Skin of body (tissue), 3 donors: ENCODE measurements at places on chromosomes 12 and 14. TPM values are rescaled to one million over a fixed set of nuclear protein-coding genes. Genes with fewer than 3 reads are reported as not detected.

Gene ARG2
- total RNA-seq = 2.9 TPM

Gene GPR65
- total RNA-seq = 1.6 TPM

Gene HCAR2
- 11.8 TPM for total RNA-seq

Gene LRP1-AS
- not detected for total RNA-seq

Gene C14orf132
- total RNA-seq = 8.7 TPM

Gene TOMM20L
- total RNA-seq = not detected

DNA sequence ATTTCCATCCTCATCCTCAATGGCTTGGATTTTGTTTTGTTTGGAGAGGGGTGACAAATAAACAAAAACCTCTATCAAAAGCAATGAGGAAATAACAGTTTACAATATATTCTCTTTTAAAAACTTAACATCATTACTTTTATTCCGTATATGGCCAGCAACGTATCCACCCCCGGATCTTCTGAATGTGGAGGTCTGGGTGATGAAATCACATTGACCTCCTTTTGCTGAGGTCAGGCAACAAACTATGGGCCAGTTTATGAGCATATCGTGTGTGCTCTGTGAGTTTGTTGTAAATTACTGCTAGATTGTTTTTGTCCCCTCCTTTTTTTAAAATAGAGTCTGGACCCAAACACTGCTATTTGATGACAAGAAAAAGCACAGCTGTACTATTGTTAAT, 178.1 kb downstream of the BCAT1 start:
- DNase-seq = no peak

DNA sequence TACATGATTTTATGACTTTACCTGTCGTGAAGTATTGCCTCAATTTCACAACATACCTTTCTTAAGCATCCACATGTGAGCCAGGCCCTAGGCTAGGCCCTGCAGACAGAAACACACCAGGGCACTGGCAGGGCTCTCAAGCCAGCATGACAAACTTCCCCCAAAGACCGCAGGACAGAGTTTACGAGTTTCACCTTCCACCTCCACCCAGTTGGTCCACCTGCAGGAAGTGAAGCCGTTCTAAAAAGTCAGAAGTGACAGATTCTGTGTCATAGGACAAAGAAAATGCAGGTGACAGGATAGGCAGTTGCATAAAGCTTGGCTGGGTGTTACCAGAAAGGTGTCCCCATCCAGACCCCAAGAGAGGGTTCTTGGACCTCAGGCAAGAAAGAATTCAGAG, 382.3 kb downstream of the PCNX1 start:
- no peak for DNase-seq

DNA sequence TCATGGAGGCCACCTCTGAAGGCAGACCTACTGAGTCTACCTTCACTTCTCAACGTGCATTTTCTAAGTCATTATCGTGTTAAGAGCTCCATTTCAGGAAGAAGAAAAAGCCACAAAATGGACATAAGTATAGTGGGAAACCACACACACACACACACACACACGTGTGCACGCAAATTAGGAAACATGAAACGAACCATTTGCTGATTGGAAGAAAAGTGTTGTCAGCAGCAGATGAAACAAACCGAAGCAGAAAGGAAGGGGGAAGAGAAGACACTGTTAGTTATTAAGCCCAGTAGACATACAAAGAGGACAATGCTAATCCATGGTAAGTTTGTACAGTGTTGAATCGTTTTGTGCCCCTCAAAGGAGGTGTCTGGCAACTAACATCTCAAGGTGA, 9.9 kb upstream of the VPS33A start:
- DNase-seq = no peak

- DNase-seq = peak; percentile 60
These were observed 94.5 kb downstream of the CALM1 start for GRCh38 chr14:90491221-90491885.

DNA sequence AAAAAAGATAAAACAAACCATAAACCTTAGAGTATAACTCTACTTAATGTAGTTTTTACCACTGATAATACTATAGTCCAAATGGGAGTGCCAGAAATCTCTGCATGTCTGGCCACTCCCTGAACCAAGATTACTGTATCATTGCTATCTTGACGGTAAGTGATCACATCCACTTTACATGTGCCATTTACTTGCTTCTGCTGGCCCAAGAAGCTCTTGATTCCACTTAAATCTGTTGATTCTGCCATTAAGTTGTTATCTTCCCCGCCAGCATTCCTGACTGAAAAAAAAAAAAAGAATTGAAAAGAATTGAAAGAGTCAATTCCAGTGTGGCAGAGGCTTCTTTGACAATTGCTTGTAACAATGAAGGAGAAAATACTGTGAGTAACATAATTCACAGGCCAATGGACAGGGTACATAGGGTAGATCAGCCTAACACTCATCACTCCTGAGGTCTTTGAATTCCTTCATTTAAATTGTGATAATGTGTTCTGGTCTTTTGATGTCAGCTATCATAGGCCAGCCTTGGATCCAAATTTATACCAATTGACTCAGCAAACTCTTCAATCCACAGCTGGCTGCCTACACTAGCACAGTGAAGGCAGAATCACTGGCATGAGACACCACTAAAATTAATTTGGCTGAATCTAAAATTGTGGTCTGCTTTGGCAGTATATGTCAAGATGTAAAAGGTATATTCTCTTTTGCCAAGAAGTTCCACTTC, 665.2 kb upstream of the FLRT2 start:
- no peak for DNase-seq

GRCh38 chr14:61290701-61291100, 9.6 kb upstream of the TMEM30B start:
- DNase-seq = no peak

- DNase-seq = peak; percentile 68
These were observed 2.3 kb downstream of the HMGA2 start for GRCh38 chr12:65826353-65827171.

DNA sequence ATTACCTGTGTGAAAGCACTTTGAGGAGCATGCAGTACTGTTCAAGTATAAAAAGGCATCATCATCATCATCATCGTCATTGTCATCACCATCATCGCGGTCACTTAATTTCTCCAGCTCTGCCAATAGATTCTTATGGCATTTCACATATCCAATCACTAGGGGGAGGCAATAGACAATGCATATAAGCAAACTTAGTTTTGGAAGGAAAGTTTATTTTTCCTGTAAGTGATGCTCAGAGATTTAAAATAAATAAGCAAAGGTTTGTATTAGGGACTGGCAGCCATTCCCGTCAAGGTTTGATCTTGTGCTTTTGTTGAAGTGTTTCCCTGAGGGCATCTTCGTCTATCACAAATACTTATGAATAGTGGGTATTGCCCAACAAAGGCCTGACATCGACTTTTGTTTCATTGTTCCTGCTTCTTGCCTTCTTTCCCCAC, 127.4 kb downstream of the KTN1 start:
- peak; percentile 79 for DNase-seq

DNA sequence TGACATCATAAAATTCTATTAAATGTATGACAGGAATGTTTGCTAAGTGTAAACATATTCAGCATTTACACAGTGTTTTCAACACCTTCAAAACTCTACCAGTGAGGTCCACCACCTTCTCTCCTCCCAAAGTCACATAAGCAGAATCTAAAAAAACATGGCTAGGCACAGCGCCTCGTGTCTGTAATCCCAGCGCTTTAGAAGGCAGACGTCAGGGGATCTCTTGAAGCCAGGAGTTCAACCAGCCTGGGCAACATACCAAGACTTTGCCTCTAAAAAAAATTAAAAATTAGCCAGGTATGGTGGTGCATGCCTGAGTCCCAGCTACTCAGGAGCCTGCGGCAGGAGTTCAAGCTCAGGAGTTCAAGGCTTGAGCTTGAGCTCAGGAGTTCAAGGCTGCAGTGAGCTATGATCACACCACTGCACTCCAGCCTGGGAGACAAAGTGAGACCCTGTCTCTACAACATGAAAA, 30.0 kb downstream of the NUMB start:
- no peak for DNase-seq

- no peak for DNase-seq
These were observed 12.0 kb downstream of the C12orf75 start for GRCh38 chr12:105342464-105342863.

DNA sequence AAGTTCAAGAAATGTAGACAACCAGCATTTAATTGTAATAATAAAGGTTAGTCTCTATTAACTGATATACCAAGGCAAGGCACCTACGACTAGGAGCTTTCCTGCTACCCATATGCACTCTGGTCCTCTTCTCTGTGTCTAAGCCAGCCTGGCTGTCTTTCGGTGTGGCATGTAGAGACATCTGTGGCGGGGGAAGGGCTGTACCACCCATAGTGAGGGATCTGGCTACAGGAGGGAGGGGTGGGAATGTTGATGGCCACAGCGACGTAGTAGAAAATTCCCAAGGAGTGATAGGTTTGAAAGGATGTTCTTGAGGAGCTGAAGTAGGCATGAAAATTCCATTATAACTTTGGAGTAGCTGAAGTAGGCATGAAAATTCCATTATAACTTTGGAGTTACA, 344.2 kb downstream of the ATP23 start:
- DNase-seq = no peak

DNA sequence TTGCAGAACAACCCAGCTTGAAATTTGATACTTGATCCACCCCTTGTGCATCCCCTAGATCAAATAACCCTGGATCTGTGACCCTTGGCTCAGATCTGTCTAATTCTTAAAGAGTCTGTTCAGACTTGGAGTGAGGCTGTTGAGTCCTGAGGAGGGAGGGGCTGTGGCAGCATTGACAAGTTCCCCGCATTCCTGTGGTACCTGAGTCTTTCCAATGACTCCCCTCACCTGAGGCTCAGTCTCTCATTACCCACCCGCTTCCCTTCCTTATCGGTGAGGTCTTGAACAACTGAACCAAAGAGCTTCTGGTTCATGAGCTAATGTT, 16.1 kb upstream of the HDAC7 start:
- DNase-seq = no peak

GRCh38 chr12:62977418-62977817, 42.5 kb upstream of the PPM1H start:
- peak; percentile 3 for DNase-seq

DNA sequence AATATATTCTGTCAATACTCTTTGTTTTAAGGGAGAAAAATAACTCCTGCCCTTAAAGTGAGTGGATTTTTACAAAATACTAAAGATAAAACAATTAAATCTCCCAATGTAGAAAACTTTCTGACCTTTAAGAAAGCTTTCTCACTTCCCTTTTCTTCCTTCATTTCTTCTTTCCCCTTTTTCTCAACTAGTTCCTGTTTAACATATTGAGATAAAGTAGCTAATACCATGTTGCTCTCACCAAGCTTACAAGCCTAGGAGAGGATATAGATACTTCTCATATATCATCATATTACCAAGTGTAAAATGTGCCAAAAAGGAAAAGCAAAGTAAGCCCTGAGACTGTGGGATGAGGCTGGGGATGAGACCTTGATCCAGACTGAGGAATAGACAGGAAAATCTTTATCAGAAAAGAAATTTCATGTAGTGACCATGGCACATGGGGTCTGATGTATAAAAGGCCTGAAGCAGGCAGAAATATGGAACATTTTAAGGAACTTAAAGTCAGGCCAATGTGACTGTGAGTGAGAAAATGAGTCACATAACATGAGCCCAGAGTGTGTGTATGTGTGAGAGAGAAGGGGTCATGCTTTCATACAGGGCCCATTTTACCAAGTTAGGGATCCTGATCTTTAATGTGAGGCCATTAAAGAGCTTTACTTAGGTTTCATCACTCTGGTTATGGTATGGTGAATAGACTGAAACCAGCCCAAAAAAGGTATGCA, 1.6 kb upstream of the RPL10L start:
- DNase-seq = no peak

DNA sequence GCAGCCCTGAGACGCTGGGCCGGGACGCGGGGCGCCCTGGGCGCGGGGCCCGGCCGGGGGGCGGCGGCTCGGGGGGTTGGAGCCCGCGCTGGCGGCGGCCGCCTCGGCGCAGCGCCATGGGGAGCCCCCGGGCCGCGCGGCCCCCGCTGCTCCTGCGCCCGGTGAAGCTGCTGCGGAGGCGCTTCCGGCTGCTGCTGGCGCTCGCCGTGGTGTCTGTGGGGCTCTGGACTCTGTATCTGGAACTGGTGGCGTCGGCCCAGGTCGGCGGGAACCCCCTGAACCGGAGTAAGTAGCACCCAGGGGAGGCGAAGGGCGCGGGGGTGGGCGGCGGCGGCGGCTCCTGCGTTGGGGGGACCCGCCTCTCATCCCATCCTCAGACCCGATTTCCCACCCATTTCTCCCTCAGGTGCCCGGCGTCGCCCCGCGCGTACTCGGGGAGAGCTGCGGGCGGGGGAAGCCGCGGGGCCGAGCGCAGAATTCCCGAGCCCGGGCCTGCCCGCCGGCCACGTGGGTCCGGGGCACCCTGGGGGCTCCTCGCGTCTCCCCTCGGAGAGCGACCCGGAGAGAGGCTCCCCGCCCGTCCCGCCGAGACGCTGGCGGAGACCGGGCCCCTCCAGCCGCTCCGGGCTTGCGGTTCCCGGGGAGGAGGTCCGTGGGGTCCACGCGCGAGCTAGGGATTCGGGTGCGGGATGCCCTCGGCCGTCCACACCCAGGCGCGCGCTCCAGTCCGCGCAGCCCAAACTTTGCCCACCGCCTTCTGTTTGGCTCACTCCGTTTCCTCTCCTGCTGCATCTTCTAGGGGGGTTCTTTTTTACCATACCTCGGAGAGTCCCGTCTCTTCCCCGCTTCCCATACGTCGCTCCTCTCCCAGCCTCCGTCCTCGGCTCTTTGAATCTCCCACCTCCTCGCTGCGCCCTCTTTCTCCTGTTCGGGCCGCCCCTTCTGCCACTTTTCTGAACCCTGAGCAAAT, 807 bp downstream of the B4GALNT3 start:
- no peak for DNase-seq

- DNase-seq = no peak
These were observed 53.7 kb downstream of the RNF34 start for GRCh38 chr12:121453629-121454028.

GRCh38 chr14:23640524-23641141, 4.5 kb downstream of the DHRS2 start:
- peak; percentile 81 for DNase-seq

DNA sequence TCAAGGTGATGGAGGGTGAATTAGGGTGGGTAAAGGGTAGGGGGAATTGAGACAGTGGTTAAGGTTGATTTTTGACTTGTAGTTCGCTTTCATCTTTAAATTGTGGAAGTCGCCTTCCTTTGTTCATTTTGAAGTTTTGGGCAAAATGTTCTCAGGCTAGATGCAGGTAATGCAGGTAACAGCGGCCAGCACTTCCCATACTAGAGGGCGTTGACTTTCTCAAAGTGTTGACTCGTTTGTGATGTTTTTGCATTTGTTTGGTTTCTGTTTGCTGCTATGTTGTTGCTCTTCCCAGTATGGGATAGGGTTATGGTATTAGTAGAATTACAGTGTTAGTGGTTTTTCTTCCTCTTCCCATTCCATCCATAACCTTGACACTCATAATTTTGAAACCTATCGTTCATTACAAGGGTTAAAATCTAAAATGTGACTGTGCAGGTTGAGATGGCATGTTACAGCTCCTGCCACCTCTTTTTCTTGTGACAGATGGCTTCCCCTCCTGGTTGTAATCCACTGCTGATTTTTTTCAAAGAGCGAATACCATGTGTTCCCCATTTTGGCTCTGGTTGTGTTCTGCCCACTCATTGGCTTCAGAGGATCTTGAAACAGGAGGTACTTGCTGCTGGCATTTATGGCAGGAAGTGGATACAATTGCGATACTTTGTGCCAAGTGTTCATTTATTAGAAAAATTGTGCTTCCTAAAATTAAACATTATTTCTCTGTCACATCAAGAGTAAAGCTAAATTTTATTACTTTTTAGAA, 57.1 kb downstream of the ERC1 start:
- no peak for DNase-seq

- no peak for DNase-seq
These were observed 28.5 kb upstream of the NTF3 start for GRCh38 chr12:5403411-5403810.

- DNase-seq = no peak
These were observed 324.1 kb upstream of the SFSWAP start for GRCh38 chr12:131386781-131387180.

GRCh38 chr14:69664865-69665526, 53.6 kb downstream of the SUSD6 start:
- no peak for DNase-seq
